ENCODE measurements at places on chromosomes 6 and 20. TPM values are rescaled to one million over a fixed set of nuclear protein-coding genes. Genes with fewer than 3 reads are reported as not detected.

GRCh38 chr6:35049156-35049735 is 91.9 kb downstream of the TCP11 start:
- peak overlapping the region; percentile 84 for H3K27ac ChIP-seq
- no peak for DNase-seq
- H3K36me3 ChIP-seq = peaks cover 3% of the 10 kb centered on the region
- peaks cover 94% of the 10 kb centered on the region for H3K4me1 ChIP-seq
- no peak overlapping the region for H3K4me3 ChIP-seq
- no peaks in the 10 kb centered on the region for H3K27me3 ChIP-seq

DNA sequence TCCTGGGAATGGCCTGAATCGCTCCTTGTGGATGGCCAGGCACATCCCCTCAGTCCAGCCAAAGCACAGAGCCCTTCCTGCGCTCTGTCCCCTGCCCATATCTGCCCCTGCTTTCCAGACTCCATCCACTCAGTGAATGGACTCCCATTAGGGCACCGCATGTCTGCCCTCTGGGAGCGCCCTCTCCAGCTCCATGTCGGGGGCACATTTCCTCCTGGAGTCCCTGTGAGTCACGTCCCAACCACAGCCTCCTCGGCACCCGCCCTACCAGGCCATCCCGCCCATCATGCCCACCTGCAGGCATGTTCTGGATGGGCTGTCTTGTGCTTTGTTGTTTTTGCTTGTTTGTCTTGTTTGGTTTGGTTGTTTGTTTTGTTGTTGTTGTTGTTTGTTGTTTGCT is 96.8 kb downstream of the PSMB1 start:
- H3K27ac ChIP-seq = no peak overlapping the region
- peaks cover 7% of the 10 kb centered on the region for H3K4me1 ChIP-seq
- no peaks in the 10 kb centered on the region for H3K36me3 ChIP-seq
- peak; percentile 57 for DNase-seq
- no peak overlapping the region for H3K4me3 ChIP-seq

GRCh38 chr6:7848229-7848628 is 62.4 kb downstream of the TXNDC5 start:
- DNase-seq = no peak
- H3K27me3 ChIP-seq = no peaks in the 10 kb centered on the region
- H3K27ac ChIP-seq = no peak overlapping the region
- H3K4me3 ChIP-seq = no peak overlapping the region

- peaks cover 100% of the 10 kb centered on the region for H3K36me3 ChIP-seq
- no peak overlapping the region for H3K4me3 ChIP-seq
- no peaks in the 10 kb centered on the region for H3K4me1 ChIP-seq
- no peaks in the 10 kb centered on the region for H3K27me3 ChIP-seq
- no peak for DNase-seq
- no peak overlapping the region for H3K27ac ChIP-seq
Measured at GRCh38 chr20:49030954-49031619, 15.0 kb upstream of the CSE1L start.

- no peak overlapping the region for H3K4me3 ChIP-seq
- peak; percentile 7 for DNase-seq
- no peak overlapping the region for H3K27ac ChIP-seq
- H3K27me3 ChIP-seq = peaks cover 29% of the 10 kb centered on the region
- H3K36me3 ChIP-seq = no peaks in the 10 kb centered on the region
Measured at GRCh38 chr20:46156065-46156464, 38.0 kb downstream of the CD40 start.

DNA sequence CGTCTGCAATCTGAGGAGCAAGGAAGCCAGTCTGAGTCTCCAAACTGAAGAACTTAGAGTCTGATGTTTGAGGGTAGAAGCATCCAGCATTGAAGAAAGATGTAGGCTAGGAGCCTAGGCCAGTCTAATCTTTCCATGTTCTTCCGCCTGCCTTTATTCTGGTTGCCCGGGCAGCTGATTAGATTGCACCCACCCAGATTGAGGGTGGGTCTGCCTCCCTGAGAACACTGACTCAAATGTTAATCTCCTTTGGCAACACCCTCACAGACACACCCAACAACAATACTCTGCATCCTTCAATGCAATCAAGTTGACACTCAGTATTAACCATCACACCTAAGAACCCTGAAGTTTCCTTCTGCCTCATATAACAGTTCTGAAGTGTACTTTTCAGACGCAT is 350.1 kb downstream of the RFPL4B start:
- H3K4me1 ChIP-seq = no peaks in the 10 kb centered on the region
- H3K27ac ChIP-seq = no peak overlapping the region
- H3K36me3 ChIP-seq = no peaks in the 10 kb centered on the region

DNA sequence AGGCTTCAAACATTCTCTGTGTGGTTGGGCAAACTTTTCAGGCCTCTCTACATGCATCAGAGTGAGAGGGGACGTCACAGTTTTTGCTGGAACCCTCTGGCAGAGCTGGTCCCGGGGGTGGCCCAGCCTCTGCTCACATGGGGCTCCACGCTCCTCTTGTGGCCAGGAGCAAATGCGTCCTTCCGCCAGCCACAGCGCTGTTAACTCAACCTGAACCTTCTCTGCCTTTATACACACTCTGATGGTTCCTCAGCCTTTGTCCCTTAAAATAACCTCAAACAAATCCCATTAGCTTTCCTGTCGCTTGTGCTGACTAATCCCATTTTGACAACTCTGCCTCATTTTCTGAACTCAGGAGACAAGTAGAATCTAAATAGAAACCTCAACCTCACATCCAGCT is 39.4 kb upstream of the TGM6 start:
- no peak overlapping the region for H3K4me3 ChIP-seq
- H3K27me3 ChIP-seq = no peaks in the 10 kb centered on the region
- H3K27ac ChIP-seq = no peak overlapping the region
- no peak for DNase-seq

- H3K36me3 ChIP-seq = no peaks in the 10 kb centered on the region
- no peak overlapping the region for H3K4me3 ChIP-seq
- DNase-seq = no peak
Measured at GRCh38 chr6:54291738-54292137, 16.5 kb upstream of the TINAG start.

- H3K27me3 ChIP-seq = no peaks in the 10 kb centered on the region
- peaks cover 38% of the 10 kb centered on the region for H3K4me1 ChIP-seq
- H3K36me3 ChIP-seq = no peaks in the 10 kb centered on the region
- no peak overlapping the region for H3K4me3 ChIP-seq
Measured at GRCh38 chr6:5339786-5340185, 78.5 kb downstream of the FARS2 start.

Gene GMPR
- polyA plus RNA-seq = 6.6 TPM

Gene RWDD1
- polyA plus RNA-seq = 45.2 TPM

Gene ZNF334
- 1.2 TPM for polyA plus RNA-seq

Gene OPRM1
- not detected for polyA plus RNA-seq
